Activated naive CD8-positive, alpha-beta T cell treated with anti-CD3 and anti-CD28 coated beads, Interleukin-2, amount 50 U/mL, for 16 hours (primary cell): ENCODE measurements at places on chromosomes 4 and X.

GRCh38 chr4:159269116-159269515, 166.2 kb downstream of the RAPGEF2 start:
- no peak for DNase-seq

DNA sequence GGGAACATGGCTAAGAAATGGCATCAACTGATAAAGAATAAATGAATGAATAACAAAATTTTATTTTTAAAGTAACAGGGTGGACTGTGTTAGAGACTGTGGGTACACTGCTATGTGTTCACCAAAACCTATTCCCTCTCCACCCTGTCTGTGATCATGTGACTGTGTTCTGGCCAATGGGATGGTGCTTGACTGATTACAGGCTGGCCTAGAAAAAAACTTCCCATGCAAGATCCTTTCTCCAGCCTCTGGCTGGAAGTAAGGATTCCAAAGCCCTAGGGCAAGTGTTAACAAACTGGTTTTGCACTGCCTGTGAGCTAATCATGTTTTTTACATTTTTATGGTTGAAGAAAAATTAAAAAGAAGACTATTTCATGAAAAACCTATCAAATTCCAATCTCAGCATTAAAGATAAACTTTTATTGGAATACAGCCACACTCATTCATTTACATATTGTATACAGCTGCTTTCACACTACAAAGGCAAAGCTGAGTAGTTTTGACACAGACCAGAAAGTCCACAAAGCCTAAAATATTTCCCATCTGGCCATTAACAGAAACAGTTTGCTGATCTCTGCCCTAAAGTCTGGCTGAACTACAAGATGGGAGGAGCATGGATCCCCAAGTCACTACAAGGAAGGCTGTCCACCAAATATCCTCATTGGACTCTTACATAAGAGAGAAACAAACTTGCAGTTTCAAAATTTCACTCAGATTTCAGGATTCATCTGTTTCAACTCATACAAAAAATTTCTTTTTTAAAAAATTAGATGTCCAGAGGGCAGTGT, 133.2 kb downstream of the ARHGAP6 start:
- DNase-seq: no peak

GRCh38 chrX:47723689-47724088, 64.7 kb upstream of the UXT start:
- DNase-seq: no peak

GRCh38 chr4:8292478-8293107, 23.0 kb downstream of the HTRA3 start:
- DNase-seq: no peak

GRCh38 chr4:94803181-94803580, 45.4 kb downstream of the BMPR1B start:
- no peak for DNase-seq

GRCh38 chr4:71062436-71062835, 69.0 kb downstream of the DCK start:
- DNase-seq: no peak

GRCh38 chr4:8488791-8489369, 48.3 kb downstream of the TRMT44 start:
- no peak for DNase-seq

DNA sequence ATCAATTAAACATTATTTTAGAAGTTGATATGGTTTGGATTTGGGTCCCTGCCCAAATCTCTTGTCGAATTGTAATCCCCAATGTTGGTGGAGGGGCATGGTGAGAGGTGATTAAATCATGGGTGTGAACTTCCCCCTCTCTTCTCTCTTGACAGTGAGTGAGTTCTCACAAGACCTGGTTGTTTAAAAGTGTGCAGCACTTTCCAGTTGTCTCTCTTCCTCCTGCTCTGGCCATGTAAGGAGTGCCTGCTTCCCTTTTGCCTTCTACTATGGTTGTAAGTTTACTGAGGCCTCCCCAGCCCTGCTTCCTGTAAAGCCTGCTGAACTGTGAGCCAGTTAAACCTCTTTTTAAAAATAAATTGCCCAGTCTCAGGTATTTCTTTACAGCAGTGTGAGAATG, 141.4 kb downstream of the GALNTL6 start:
- DNase-seq: no peak

GRCh38 chr4:139950568-139950967, 203.4 kb downstream of the MAML3 start:
- no peak for DNase-seq
